ENCODE measurements at places on chromosomes 7 and 10.

DNA sequence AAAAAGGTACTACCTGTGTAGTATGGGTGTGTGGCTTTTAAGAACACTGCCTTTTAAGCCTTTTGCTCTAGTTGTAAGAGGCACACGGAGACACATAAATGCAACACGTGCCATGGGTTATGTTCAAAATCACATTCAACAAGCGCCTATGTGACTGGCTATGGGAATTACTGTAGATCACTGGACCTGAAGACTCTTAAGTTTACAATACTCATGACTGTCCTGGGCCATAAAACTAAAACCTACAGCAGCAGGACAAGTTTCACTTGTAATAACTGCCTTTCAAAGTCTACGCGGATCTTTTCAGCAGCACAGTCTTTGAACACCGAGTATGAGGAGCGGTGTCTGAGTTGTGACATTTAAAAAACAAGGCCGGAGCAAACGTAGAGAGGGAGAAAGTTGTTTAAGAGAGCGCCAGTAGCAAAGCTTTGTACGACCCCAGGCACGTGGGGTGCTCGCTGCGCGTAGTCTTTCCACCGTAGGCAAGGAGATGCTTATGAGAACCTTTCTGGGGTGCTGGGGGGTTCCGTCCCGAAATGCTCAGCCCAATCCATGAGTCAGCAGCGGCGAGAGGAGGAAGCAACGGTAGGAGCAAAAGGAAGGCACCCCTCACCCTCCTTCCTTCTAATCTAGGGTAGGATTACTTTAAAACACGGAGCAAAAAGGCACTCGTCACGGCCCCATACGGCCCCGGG lies 662 bp downstream of the DNAJC2 start:
- peak; percentile 11 for DNase-seq

DNA sequence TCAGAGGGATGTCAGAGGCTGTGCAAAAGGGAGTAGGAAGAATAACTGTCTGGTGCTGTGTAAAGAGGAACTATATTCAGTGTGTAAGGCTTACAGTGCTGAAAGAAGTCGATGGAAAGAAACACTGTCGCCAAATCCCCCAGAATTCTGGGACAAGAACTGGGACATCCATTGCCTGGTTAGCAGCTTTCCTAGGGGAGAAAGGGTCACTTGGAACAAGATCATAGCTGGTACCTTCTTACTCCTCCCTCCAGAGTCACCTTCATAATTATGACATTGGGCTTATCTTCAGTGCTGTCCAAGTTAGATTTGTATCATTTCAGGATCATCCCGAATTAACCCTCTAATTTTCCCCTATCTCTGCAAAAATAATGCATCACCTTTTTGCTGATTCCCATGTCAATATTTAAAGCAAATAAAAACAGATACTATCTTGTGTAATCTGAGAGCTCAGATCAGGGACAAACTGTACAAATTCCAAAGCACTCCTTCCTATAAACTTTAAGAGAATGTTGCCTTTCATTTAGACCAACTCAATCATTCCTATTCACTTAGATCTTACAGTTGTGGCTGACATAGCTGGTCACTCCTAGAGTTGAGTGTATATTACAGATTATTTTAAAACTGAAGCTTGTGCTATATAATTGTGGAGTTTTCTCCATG lies 96.5 kb downstream of the DNAH11 start:
- DNase-seq: no peak

DNA sequence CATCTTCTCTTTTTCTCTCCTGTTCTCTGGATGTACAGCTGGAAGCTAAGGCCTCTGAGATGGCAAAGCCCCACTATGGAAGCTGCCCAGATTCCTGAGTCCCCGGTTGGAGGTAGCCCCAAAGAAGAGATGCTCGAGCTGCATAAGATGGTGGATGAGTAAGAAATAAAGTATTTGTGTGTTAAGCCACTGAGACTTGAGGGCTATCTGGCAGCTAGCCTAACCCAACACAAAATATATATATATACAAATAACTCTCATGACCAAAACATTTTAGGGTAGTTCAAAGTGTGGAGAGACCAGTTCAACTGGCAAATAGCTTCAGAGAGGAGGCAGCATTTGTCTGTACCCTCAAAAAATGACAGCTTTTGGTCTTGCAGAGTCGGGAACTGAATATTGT lies 72.4 kb upstream of the PDE1C start:
- no peak for DNase-seq

DNA sequence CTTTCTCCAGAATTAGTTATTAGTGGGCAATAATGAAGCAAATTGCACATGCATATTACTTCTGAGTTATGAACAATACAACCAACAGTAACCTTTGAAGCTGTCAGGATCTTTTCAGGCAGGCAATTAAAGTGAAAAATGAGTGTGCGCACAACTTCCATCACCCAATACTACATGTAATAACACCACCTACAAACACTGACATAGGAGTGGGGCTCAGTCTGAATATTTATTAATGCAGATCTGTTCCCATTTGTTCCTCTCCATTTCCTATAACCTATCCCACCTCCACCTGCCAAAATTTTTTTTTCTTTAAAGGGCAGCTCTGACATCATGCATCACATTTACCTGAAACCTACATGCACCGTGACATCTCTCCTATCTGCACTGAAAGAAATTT lies 177.2 kb downstream of the JAZF1 start:
- DNase-seq: no peak

GRCh38 chr10:110141871-110142635 lies 65.4 kb upstream of the MXI1 start:
- no peak for DNase-seq

- no peak for DNase-seq
Measured at GRCh38 chr10:7401156-7401555, 9.7 kb downstream of the SFMBT2 start.

GRCh38 chr7:261341-262250 lies 28.4 kb upstream of the FOXL3 start:
- DNase-seq: no peak

GRCh38 chr10:84607044-84607443 lies 278.7 kb downstream of the CCSER2 start:
- no peak for DNase-seq

GRCh38 chr7:151057506-151057988 lies at the start of gene CDK5:
Gene CDK5, minus strand, starts transcription at chr7:151057897. Its CDS starts 49 bp downstream, at chr7:151057848.
- no peak for DNase-seq

DNA sequence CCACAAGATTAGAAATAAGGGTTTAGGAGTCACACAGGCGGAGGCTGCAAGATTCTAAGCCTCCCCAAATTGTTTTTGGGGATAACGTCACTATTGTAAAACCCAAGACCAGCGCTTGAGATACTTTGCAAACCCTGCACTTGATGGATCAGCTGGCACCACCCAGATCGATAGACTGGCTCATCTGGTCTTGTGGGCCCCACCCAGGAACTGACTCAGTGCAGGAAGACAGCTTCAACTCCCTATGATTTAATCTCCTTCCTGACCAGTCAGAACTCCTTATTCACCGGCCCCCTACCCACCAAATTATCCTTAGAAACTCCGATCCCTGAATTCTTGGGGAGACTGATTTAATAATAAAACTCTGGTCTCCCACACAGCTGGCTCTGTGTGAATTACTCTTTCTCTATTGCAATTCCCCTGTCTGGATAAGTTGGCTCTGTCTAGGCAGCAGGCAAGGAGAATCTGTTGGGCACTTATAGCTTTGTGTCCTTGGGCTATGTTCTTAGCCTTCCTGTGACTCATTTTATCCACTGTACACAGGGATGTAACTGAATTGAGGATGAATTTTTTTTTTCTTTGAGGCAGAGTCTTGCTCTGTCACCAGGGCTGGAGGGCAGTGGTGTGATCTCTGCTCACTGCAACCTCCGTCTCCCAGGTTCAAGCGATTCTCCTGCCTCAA lies 64.4 kb upstream of the CARD11 start:
- no peak for DNase-seq

DNA sequence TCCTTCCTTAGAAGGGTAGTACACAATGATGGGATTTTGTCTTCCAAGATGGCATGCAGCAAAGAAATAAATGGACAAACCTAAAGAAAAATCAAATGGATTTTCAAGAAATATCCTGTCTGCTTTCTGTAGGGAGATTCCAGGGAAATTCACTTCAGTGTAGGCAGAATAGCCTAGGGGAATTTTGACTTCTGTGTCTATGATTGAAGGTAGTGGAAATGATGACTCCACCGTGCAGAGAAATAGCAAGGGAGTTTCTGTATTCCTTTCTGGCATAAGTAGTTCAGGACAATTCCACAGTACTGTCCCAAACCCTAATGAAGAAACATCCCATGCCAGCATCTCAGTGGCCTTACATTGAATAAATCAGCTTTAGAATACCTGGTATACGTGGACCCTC lies 9.5 kb downstream of the ATOH7 start:
- DNase-seq: no peak

- DNase-seq: no peak
Measured at GRCh38 chr7:91352091-91352490, 87.9 kb downstream of the FZD1 start.

DNA sequence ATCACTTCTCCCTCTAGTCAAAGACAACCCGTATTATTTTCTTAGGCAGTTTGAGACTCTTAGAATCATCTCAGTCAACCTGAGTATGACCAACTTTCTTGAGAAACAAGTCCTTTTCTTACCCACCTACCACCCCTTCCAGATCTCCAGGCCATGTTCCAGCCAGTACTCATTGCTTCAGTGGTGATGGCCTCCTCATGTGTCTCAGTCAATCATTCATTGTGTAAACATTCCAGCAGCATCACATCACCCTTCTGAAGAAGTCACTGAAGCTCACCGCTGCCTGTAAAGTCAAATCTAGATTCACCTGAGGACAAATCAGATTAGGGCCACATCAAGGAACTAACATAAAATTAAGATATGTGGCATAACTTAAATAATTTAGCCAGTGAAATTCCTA lies 467.2 kb upstream of the NRP1 start:
- no peak for DNase-seq

- no peak for DNase-seq
Measured at GRCh38 chr7:2399848-2400587, 3.4 kb upstream of the CHST12 start.

- DNase-seq: no peak
Measured at GRCh38 chr7:158449942-158450341, 137.7 kb downstream of the PTPRN2 start.

GRCh38 chr10:11168423-11169090 lies 150.9 kb downstream of the CELF2 start:
- no peak for DNase-seq

DNA sequence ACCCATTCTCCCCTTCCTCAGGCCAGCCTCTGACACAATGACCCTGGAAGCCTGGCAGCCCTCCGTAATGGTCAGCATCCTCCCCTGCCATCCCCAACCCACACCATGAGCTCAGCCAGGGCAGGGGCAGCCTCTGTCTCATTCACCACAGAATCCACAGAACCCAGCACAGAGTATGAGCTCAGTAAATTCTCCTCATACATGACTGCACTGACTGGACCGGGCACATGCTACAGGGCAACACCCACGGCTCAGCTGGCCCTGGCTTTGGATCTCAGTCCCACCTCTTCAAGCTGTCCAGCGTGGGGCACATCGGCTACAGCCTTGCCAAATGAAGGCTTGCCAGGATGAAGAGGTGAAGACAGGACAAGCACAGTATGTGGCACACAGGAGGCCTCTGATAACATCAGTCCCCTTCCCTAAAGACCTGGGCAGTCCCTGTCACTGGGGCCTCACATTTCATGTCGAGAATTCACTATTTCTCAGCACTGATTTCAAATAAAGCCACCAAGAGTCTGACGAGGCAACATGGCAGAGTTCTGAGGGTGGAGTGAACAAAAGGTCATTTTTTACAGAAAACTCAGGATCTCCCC lies 7.9 kb downstream of the GPRIN2 start:
- DNase-seq: no peak

- no peak for DNase-seq
Measured at GRCh38 chr7:115249080-115249479, 327.2 kb downstream of the MDFIC start.

- DNase-seq: no peak
Measured at GRCh38 chr7:126685596-126685995, 567.1 kb downstream of the GRM8 start.

DNA sequence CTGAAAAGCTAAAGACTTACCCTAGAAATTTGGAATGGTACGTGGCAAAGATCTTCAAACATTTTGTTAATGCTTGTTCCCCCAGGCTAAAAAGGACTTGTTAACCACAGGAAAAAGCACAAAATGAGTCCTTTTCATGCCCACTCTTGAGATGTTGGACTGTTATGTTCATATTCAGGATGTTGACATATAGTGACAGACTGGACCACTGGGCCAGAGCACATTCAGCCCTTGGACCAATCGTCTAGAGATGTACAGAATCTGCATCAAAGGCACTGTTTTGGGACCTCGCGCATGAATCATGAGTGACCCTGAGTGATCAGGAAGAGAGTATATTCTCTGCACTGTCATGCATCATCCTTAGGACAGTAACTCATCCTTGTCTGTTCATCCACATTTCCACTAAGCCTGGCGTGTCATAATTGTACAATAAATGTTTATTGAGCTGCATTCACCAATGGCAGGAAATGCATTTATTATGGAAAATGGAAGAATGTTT lies 25.3 kb downstream of the TARP start:
- DNase-seq: no peak

GRCh38 chr7:101624246-101625001 lies 4.7 kb downstream of the MYL10 start:
- no peak for DNase-seq

GRCh38 chr7:74286131-74286530 lies 3.1 kb upstream of the CLIP2 start:
- no peak for DNase-seq

Data from stimulated activated CD8-positive, alpha-beta memory T cell treated with anti-CD3 and anti-CD28 coated beads, Interleukin-7, amount 100 ng/mL, for 48 hours (primary cell).